ENCODE measurements at places on chromosomes 13 and 19. TPM values are rescaled to one million over a fixed set of nuclear protein-coding genes. Genes with fewer than 3 reads are reported as not detected.

ZFP36 gene
- total RNA-seq, result 15.4 TPM

HCN2 gene
- total RNA-seq, result 4.1 TPM

ACER1 gene
- not detected for total RNA-seq

GSX1 gene
- total RNA-seq, result not detected

KLC3 gene
- total RNA-seq, result 3.8 TPM

CCDC97 gene
- total RNA-seq, result 39.4 TPM

SHISA7 gene
- total RNA-seq, result 0.31 TPM

RAB11B gene
- 106 TPM for total RNA-seq

RINL gene
- 6.4 TPM for total RNA-seq

SHC2 gene
- total RNA-seq, result 16.6 TPM

RNF225 gene
- total RNA-seq, result 2.1 TPM

TMEM255B gene
- total RNA-seq, result 2.1 TPM

STOML3 gene
- not detected for total RNA-seq

- no peak for DNase-seq
These were observed 24.1 kb downstream of the NKPD1 start for GRCh38 chr19:45136507-45137178.

DNA sequence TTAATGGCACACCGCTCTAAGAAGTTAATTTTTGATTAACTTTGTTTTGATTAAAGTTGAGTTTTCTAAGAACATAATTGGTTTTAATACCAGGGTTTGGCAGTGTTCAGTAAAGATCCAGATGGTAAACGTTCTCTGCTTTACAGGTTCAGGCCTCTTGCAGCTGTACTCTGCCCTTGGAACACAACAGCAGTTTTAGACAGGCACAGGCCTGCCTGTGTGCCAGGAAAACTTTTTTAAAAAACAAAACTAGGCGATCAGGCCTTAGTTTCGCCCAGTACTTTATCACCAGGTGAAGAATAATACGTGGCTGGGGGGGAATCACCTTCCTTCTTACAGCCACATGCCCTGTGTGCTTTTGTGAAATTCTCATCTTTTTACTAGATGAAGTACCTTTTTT lies 38.0 kb upstream of the TEX29 start:
- no peak for DNase-seq

DNA sequence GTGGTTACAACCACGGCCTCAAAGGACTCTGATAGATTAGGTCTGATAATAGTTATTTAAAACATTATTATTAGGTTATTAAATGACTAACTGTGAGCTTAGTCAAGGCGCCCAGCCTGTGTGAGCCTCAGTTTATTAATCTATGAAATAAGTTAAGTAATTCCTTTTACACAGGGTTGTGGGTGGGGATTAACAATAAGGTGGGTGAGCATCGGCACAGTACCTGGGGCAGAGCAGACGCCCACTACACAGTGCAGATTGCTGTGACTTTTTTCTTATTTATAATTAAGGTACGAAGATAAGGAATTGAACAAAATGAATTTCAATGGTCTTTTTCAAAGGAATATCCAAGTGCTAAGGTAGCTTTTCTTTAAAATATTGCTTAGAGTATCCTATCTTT lies 132.2 kb downstream of the KATNAL1 start:
- no peak for DNase-seq

DNA sequence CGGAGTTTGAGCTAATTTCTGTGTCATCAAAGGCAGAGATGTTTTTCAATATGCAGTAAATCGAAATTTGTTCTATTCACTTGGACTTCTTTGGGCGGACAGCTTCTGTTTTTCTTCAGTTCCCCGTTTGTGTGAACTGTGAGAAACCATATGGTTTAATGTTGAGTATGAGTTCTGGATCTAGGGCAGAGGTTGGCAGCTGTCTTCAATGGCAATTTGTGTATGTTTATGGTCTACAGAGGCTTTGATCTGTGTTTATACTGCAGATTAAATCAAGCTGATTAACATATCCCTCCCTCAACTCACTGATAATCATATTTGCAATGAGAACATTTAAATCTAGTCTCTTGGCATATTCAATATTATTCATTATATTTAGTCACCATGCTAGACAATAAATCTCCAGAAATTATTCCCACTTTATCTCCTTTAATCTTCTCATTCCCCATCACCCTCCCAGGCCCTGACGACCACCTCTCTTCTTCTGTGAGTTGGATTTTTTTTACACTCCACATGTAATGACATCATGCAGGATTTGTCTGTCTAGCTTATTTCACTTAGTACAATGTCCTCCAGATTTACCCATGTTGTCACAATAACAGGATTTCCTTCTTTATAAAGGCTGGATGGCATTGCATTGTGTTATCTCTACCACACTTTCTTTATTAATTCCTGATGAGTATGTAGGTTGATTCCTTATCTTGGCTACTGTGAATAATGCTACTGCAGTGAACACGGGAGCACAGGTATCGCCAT lies 9.0 kb downstream of the ZNF331 start:
- no peak for DNase-seq

- DNase-seq, result no peak
These were observed 19.5 kb downstream of the NUFIP1 start for GRCh38 chr13:44969551-44970484.

DNA sequence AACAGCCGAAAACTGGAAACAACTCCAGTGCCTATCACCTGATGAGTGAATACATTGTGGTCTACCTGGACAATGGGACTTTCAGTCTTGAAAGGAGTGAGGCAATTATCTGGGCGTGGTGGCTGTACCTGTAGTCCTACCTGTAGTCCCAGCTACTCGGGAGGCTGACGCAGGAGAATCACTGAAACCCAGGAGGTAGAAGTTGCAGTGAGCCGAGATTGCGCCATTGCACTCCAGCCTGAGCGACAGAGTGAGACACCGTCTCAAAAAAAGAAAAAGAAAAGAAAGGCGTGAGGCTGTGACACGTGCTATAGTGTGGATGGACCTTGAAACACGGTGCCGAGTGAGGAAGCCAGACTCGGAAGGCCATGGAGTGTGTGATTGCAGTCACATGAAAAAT lies 4.1 kb upstream of the NTN5 start:
- no peak for DNase-seq

DNA sequence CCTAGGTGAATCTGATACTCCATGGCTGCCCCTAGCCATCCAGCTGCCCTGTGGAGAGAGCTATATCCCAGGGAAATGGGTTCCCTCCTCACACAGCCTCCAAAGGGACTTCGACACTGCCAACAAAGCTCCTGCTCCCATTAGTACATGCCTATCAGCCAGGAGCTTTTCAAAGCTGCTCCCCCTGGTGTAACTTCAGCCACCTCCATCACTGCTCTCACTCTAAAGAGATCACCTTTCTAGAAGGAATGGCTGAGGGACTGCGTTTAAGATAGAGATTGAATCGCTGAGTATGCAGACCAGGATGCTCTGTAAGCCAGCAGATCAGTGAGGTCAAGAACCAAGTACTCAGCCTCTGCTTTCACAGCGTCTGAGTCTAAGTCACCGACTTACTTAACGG lies 213.7 kb downstream of the NALCN start:
- peak; percentile 80 for DNase-seq

DNA sequence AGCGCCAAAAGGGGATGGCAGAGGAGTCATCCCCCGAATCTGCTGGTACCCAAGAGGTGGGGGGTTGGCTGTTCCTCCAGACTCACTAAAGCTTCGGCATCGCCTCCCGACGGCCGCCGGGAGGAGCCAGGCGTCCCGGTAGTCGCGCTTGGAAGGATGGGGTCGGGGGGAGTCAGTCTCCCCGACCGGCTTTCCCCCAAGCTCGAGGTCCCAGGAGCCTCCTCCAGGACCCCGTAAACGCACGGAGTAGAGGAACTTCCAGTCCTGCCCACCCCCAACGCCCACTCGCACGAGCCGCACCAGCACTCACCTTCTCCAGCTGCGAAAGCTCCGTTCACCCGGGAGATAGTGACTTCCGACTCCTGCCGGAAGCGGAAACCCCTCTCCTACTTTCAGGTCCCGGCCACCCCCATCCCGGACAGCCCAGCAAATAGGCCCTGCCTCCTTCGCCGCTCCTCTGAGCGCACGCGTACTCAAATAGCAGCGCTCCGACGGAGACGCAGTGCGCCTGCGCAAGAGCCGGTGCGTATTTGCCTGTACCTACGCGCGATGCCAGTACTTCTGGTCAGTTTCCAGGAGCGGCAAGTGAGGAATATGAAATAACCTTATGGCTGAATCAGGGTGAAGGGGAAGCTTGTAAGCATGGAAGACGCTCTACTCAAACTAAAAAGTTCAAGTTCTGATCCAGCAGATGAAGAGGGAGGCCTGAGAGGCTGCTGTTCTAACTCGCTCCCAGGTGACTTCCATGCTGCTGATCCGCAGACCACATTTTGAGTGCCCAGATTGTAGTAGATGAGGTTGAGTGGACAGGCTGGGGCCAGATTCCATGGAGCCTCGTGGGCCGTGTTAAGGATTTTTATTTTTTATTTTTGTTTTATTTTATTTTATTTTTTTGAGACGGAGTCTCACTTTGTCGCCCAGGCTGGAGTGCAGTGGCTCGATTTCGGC lies at the start of gene ELOF1:
TSS of gene ELOF1 (minus strand) at position 350 of the 948 bp plus-strand sequence. CDS start 4,883 bp downstream, outside the sequence.
- DNase-seq, result peak; percentile 99

GRCh38 chr13:111411919-111412650 lies 91.6 kb downstream of the TEX29 start:
- DNase-seq, result no peak

- no peak for DNase-seq
These were observed 9.7 kb downstream of the GPR42 start for GRCh38 chr19:35380450-35381124.

GRCh38 chr13:111899714-111900389 lies 167.1 kb upstream of the SOX1 start:
- peak; percentile 17 for DNase-seq

DNA sequence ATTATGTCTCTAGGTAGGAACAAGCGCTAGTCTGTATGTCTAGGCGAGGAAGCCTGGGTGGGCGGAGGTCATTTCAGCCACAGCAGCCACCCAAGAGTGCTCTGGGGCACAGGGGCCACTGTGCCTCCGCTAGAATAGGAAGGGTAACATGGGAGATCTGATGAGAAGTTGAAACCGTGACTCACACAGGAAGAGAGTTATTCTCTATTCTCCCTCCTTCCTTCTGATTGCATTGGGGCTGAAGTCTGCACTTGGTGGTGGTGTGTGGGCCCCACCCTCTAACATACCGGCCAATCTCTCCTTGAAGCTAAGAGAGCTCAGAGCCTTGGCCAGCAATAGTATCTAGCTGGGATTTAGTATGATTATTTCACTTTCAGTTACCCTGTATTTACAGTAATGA lies 20.3 kb upstream of the GGACT start:
- no peak for DNase-seq

- DNase-seq, result no peak
These were observed 76.8 kb upstream of the CACNA1A start for GRCh38 chr19:13583114-13583513.

GRCh38 chr13:23488442-23488841 lies 54.9 kb upstream of the SACS start:
- no peak for DNase-seq

GRCh38 chr13:79458436-79458835 lies 22.5 kb upstream of the NDFIP2 start:
- no peak for DNase-seq

GRCh38 chr13:93066187-93066586 lies 160.4 kb upstream of the GPC6 start:
- no peak for DNase-seq

- DNase-seq, result no peak
These were observed 21.2 kb upstream of the CEACAM6 start for GRCh38 chr19:41734156-41734555.

- no peak for DNase-seq
These were observed 187.9 kb downstream of the TEX29 start for GRCh38 chr13:111508164-111508870.

DNA sequence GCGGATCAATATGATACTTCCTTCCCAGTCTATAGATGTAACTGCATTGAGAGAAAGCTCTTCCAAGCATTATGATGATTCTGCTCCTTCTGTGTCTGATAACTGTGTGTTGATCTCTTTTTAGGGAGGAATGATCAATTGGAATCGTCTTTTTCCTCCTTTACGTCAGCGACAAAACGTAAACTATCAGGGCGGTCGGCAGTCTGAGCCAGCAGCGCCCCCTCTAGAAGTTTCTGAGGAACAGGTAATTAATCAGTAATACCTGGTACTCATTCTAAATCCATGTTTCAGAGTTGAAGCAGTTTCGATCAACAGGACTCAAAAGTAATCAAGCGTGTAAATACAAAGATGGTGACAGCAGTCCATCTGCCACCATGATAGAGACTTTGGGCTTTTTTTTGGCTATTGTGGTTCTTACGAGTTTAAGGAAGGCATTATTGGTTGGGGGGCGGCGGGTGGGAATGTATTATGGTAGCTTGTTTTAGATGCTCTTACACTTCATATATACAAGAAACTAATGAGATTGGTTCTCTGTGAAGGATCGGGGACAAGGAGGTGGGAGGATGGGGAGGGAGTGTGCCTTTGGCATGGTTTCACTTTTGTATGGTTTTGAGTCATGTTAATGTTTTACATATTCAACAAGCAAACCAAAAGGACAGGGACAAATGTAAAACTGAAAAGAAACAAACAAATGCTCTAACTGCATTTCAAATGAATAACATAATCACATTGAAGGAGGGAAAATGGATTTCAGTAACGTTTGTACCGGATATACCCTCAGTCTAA lies 60.7 kb upstream of the GPR183 start:
- no peak for DNase-seq

DNA sequence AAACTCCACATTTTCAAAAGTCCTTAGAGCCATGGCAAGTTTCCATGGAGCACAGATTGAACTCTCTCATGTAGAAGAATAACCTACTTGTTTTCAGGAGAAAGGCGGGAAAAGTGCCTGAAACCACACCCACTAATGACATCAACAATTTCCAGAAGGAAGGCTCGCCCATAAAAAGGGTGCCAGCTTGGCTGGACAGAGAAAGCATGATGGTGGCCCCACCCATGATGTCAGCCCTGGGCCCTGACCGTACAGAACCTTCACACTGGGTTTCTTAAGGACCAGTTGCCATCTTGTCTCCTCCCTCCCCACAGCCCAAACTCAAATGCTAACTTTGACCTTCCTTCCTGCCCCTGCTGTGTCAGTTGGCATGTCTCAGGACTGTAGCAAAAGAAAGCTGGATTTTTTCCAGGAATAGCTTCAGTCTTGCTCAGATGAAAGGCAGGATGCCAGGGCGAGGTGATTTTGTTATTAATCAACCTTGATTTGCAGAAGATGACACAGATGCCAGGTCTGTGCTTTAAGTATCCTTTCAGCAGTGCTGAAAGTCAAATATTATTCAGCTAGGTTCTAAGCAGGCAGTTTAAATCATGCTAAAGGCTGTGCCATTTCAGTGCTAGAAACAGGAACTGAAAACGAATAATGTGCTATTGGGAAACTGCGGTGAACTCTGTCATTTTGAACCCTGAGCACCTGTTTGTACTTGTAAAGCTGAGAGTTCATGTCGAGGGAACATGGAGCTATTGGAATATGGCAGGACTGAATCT lies 89.5 kb upstream of the RFC3 start:
- DNase-seq, result no peak

GRCh38 chr13:39132286-39133230 lies 94.3 kb downstream of the NHLRC3 start:
- DNase-seq, result no peak

- no peak for DNase-seq
These were observed 48.8 kb upstream of the INTS6 start for GRCh38 chr13:51501592-51502152.

GRCh38 chr13:95451656-95452055 lies 100.9 kb upstream of the CLDN10 start:
- DNase-seq, result no peak

All from H9 (cell line).